ENCODE measurements at places on chromosomes 13 and 19.

- no peak for DNase-seq
Measured at GRCh38 chr19:4802711-4803110, 11.2 kb downstream of the FEM1A start.

- DNase-seq = no peak
Measured at GRCh38 chr19:13036366-13036976, 41.2 kb downstream of the NFIX start.

DNA sequence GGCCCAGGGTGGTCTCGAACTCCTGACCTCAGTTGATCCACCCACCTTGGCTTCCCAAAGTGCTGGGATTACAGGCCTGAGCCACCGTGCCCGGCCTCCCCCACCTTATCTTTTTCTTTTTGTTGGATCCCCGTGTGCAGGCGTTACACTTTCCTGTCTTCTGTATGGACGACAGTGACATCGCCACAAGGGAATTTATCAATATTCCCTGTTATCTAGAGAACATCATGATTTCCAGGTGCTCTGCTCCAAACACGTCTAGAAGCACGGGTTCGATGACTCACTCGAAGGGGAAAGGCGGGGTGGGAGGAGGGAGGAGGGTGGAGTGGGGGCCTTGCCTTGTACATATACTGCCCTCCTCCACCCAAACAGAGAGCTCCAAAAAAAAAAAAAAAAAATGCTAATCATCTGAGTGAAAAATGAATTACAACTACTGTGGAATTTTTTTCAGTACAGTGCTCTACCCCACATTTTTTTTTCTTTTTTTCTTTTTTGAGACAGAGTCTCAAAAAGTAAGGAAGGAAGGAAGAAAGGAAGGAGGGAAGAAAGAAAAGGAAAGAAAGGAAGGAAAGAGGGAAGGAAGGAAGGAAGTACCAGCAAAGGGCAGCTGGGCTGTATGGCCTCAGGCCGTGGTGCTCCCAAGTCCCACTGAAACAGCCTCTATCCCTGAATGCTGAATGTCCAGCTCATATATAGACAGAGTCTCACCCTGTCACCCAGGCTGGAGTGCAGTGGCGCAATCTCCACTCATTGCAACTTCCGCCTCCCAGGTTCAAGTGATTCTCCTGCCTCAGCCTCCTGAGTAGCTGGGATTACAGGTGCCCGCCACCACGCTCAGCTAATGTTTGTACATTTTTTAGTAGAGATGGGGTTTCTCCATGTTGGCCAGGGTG is 36.8 kb downstream of the INSR start:
- DNase-seq = no peak

DNA sequence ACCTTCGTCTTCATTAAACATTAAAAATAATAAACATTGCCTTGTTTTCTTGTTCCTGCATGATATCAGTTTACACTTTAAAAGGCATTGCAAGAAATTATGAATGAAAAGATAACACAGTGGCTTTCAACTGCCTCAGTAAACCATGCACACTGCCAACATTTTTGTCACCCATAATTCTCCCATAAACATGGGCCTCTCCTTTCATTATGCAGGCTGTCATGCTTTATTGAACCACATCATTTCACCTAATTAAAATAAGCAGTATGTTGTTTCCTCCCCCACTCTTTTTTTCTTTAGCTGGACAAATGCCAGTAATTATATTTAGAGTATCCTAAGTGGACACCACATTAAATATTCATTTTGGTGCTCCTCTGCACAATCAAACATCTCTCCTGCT is 1566.5 kb upstream of the SLC10A2 start:
- DNase-seq = no peak

GRCh38 chr13:76609643-76610042 is 276.6 kb downstream of the KCTD12 start:
- no peak for DNase-seq

DNA sequence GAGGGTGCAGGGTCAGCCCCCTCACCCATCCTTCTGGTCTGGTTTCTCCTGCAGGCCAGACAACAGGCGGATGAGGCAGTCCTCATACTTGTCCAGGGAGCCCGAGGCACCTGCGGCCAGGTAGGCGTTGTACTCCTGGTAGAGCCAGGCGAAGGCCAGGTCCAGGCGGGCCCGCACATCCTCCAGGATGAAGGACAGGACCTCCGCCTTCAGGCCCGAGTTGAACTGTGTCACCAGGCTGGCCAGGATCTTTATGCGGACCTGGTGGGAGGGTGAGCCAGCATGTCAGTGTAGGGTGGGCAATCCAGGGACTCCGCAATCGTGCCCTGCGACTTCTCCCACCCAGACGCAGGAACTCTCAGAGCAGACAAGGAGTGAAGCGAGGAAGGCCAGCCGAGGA is 13.8 kb upstream of the RSPH6A start:
- no peak for DNase-seq

DNA sequence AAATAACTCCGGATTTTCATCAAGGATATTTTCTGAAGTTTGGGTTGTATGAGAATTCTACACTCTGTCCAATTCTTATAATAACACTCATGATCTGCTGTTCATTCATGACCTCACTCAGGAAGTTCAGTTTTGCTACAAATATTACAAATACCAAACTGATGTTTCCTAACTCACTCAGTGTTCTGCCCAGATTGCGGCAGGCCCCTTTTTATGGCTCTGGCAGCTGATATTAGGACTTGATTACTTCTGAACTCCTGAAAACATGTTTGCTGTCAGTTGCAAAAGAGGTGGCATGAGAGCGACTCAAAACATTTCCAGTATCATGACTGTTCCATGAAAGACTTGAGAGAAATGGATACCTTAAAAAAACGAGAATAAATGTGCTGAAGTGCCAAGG is 188.0 kb downstream of the RGCC start:
- no peak for DNase-seq

DNA sequence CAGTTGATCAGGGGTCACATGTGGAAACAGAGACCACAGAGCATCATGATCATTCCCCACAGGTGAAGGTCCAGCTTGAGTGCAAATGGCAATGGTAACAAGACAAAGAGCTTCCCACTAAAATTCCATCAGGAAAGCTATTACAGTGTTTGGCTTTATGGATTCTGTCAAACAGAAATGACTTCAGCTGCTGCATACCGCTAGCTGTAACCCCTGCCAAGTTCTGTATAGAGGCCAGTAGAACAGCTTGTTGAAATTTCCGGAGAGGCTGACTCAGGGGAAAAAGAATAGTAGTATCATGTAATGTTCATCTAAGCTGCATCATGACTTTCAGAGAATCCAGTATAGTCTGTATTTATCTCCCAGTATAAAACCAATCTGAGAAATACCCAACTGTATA is 1704.7 kb downstream of the SLITRK5 start:
- DNase-seq = no peak

DNA sequence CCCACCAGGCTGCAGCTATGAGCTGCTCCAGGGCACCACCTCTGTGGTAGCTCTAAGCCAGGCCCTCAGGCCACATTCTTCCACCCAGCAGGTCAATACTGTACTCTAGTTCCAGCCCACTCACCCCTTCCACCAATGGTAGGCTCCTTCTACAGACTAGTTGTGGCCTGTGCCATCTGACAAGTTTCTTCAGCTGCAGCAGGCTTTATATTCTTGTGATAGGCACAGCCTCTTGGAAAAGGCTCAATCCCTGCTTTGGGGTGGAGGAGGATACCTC is 8.5 kb downstream of the MICU2 start:
- no peak for DNase-seq
